ENCODE measurements at places on chromosomes 1 and 21.

DNA sequence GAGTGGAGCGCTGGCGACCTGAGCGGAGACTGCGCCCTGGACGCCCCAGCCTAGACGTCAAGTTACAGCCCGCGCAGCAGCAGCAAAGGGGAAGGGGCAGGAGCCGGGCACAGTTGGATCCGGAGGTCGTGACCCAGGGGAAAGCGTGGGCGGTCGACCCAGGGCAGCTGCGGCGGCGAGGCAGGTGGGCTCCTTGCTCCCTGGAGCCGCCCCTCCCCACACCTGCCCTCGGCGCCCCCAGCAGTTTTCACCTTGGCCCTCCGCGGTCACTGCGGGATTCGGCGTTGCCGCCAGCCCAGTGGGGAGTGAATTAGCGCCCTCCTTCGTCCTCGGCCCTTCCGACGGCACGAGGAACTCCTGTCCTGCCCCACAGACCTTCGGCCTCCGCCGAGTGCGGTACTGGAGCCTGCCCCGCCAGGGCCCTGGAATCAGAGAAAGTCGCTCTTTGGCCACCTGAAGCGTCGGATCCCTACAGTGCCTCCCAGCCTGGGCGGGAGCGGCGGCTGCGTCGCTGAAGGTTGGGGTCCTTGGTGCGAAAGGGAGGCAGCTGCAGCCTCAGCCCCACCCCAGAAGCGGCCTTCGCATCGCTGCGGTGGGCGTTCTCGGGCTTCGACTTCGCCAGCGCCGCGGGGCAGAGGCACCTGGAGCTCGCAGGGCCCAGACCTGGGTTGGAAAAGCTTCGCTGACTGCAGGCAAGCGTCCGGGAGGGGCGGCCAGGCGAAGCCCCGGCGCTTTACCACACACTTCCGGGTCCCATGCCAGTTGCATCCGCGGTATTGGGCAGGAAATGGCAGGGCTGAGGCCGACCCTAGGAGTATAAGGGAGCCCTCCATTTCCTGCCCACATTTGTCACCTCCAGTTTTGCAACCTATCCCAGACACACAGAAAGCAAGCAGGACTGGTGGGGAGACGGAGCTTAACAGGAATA is 4.2 kb downstream of the TFAP2E start:
- DNase-seq = no peak

- no peak for DNase-seq
Observed at GRCh38 chr1:15833842-15834405, 13.6 kb upstream of the SPEN start.

DNA sequence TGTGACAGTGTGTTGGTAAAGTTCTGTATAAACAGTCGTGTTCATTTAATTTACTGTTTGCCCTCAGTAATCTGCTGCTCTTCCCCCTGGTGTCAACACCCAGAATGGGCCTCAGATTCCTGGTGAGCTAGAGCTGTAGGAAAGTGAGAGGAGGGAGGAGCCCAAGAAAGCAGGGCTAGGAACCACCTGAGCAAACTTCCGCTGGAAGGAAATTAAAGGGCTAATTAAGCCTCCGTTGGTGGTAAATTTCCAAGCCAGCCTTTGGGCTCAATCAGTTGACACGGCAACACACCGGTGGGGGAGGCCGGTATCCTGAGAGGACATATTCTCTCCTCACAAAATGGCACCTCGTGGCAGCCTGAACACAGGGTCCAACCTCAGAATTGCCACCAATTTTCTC is 32.9 kb downstream of the RAB3B start:
- no peak for DNase-seq

- DNase-seq = no peak
Observed at GRCh38 chr21:44398499-44398898, 45.1 kb downstream of the TRPM2 start.

- no peak for DNase-seq
Observed at GRCh38 chr1:246565751-246566127, 322 bp downstream of the TFB2M start.

DNA sequence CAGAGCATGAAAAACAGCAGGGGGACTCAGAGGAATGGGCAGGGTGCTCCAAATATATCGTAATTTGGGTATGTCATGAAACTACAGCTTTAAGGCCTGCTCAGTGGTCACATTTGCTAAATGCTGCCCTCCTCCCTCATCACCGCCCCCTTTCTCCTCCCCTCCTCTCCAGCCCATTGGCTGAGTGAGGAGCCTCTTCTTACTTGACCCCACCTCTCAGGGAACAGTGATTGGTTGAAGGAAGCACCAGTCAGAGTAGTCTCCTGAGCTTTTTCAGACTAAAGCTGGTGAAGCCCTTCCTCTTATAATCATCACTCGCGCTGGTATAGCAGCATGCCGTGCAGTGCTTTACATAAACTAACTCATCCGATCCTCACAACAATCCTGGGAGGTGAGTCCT is 10.0 kb upstream of the TTC39A start:
- no peak for DNase-seq

GRCh38 chr21:36891692-36892091 is 74.8 kb downstream of the HLCS start:
- no peak for DNase-seq

GRCh38 chr1:239212811-239213220 is 173.6 kb upstream of the CHRM3 start:
- no peak for DNase-seq

DNA sequence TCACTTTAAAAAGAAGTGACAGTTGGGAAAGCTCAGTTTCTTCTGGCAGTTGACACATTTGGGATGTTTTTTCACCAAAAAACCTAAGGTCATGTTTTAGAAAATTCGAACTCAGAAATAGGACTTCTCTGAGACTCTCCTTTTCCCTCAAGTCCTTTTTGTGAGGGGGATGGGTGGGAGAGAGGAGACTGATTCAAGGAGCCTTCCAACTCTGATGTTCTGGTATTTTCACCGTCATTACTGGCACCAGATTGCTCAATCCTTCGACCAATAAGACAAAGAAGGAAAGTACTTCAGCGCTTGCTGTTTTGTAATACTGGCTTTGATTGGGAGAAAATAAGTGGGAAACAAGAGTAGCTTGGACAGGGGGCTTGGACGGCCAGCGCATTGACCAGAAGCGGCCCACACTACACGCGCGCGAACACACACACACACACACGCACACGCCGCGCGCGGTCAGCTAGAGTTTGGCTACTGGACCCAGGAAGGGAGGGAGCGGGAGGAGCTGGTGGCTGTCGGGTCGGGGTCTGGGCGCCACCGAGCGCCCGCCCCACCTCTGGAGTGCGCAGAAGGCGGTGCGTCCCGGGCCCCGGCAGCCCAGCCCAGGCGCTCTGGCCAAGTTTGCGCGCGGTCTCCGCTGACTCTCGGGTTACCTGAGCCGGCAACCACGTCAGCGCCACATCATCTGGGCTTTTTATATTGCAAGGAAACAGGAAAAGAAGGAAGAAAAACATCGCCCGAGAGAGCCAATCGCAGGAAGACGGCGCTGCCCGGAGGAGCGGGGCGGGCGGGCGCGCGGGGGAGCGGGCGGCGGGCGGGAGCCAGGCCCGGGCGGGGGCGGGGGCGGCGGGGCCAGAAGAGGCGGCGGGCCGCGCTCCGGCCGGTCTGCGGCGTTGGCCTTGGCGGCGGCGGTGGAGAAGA is at the start of gene KCNK1:
Gene KCNK1 (plus strand): TSS at position 855 of the 921 bp plus-strand sequence. CDS start 66 bp downstream, at position 921.
- no peak for DNase-seq

GRCh38 chr1:30194741-30195423 is 528.5 kb downstream of the MATN1 start:
- no peak for DNase-seq

GRCh38 chr1:26541816-26542711 is 12.5 kb downstream of the RPS6KA1 start:
- no peak for DNase-seq

DNA sequence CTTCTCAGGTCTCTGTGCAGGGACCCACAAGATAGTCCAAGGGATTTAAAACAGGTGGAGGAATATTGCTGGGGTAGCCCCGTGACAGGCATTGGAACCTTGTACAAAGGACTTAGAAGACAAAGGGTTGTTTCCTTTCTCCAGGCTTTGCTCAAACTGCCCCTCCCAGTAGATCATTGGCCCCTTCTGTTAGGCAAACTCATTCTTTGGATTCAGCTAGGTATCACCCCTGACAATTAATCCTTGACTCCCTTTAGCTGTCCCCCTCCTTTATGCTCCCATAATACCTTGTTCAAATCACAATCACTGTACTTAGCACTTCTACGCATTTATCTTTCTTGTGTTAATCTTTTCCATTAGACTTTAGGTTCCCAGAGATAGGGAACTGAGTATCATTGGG is 360.5 kb downstream of the KCNH1 start:
- no peak for DNase-seq

- DNase-seq = no peak
Observed at GRCh38 chr1:202854787-202855186, 34.2 kb downstream of the RABIF start.

DNA sequence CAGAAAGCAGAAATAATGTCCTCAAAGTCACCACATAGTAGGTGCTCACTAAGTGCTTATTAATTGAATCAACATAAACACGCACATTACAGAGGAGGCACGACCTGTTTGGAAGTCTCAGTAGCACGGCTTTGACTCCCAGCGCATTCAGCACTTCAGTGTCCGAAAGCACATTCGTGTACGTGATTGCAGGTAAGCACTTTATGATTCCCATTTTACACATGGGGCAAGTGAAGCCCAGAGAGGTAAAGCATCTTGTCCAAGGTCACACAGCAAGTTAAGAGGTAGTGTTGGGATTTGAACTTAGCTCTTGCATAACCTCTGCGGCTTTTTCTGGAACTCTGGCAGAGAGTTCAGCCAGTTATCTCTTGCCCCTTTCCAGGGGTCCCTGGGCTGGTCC is 85.2 kb upstream of the WNT4 start:
- DNase-seq = no peak

DNA sequence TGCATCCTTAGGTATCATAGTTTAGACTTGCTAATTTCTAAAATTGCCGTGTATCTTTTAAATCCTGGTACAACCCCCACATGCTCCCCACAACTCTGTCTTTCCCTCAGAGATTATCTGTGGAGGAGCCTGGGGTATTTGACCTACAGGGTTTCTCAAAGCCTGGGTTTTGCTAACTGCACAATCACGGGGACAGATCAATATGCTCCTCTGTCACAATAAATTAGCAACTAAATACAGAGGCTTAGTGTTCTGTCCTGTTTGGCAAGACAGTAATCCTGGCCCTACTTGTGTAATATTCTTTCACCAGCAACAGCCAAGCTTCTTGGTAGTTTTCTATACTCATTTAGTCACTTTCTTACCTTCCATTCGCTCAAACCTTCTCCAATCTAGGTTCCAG is 8.5 kb downstream of the ECHDC2 start:
- DNase-seq = no peak

DNA sequence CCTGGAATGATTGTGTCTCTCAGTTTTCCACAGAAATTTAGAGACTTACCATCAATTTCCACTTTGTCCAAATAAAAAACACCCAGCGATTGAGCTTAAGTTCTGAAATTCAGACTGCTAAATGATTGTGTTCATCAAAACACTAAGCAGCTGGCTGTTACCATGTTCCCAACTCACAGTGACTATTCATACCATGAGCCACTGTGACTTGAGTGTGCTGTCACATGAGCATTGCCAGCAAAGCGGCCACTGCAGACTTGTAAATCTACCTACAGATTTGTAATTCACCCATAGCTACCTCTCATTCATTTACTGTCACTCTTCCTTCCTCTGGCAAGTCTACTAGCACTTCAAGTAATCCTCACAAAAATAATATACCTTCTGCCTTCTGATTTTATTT is 17.2 kb upstream of the PRKAB2 start:
- no peak for DNase-seq

DNA sequence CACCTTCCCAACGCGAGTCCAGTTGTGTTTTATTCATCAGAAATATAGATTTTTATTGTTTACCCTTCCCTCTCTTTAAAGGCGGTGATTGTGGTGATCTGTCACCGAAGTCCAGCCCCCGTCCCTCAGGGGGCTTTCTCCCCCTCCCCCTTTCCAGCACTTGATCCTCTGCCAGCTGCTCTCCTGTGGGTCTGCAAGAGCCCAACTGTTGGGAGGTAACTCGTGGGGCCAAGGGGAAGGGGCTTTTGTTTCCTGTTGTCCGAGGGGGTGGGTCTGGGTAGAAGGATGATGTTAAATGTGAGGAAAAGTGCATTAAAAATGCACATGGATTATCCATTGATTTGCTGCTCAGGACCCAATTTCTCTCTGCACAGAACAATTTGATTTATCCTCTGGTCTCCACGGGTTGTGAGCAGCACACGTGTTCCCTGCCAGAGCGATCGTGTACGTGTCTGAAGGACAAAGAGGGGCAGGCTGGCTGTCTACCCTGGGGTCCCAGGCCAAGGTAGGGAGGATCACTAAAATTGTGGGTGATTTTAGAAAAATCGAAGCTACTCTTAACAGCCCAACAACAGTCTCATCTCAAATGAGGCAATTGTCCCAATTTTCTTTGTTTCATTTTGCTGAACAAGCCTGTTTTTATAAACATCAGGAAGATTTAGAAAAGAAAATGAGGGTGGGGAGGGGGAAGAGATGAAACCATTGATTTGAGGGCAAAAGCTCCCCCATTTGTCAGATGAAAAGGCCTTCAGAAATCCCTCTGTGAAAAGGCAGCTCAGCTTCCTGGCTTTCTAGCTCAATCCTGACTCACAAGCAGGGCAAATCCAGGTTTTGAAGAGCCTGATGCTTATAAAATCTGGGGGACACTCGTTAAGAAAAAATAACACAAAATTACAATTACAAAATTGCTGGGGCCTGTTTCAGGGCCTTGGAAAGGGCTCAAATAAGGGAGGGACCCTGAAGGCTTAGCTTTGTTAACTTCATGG is 176.2 kb downstream of the RHOU start:
- DNase-seq = no peak

DNA sequence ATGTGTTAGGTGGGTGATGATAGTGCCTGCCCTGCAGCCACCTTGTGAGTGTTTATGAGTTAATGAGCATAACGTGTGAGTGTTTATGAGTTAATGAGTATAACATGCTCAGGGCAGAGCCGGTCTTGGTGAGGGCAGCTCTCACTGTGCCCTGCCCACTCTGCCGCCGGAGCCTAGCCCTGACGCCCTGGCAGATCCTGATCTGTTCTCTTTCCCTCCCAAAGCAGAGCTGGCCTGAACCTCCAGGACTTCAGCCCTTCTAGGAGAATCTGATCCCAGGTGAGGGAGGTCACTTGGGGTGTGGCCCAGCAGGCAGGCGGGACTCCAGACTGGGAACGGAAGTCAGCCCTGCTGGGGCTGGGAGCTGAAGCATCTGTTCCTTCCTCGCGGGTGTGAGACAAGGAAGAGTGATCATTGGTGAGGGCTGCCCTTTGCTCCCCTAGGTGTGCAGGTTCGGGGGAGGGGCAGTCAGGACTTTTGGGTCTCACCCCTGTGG is 5.7 kb downstream of the FBLIM1 start:
- no peak for DNase-seq

- no peak for DNase-seq
Observed at GRCh38 chr1:226255380-226255779, 31.9 kb downstream of the MIXL1 start.

GRCh38 chr1:32813941-32814739 is 3.0 kb downstream of the YARS1 start:
- no peak for DNase-seq

GRCh38 chr1:233791721-233792120 is 112.8 kb upstream of the SLC35F3 start:
- no peak for DNase-seq

DNA sequence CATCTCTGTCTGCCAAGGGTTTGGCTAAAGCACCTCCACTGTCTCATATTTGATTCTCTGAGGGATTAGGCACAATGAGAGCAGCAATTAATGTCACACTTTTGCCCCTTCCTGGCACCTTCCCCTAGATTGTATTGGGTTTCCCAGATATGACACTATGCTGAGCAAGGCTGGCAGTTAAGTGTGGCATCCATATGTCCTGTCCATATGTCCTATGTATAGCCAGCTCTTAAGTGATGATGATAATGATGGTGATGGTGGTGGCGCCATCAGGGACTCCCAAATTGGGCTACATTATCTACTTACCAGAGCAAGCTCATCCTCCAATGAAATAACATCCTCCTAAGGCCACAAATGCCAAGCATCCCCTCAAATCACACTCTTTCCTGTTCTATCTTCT is 13.5 kb upstream of the LORICRIN start:
- no peak for DNase-seq
